Activated T-helper 1 cell treated with anti-CD3 and anti-CD28 coated beads, Interleukin-12 subunit alpha, Interleukin-12 subunit beta, Interleukin-2, Interleukin-4 antibody, amounts not matched to agents 30 ng/mL and 10 ng/mL and 1 ng/mL, durations not matched to agents 14 hours and 24 hours and 36 hours (primary cell): ENCODE measurements at places on chromosomes 12 and 14. TPM values are rescaled to one million over a fixed set of nuclear protein-coding genes. Genes with fewer than 3 reads are reported as not detected.

DNA sequence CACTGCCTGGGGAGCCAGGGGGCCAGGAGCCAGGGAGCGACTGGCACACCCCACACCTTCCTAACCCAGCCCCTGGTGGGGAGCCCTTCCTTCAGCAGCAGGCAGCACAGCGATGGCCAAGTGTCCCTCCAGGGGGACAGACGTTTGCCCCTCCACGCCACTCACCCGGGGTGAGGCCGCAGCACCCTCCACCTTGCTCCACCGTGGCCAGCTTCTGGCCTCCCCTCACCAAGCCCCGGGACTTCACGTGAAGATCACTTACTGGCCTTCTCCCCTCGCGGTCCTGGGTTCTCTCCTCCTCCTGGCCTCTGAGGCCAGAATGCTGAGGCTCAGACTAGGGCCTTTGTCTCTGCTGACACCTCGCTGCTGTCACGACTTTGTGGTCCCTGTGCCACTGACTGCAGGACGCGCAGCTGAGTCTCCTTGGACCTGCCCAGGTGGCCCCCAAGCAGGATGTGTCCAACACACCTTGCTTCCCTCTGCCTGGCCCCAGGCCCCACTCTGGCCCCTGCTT lies 3.5 kb upstream of the ASPG start:
- no peak overlapping the region for H3K27ac ChIP-seq
- no peak overlapping the region for H3K4me3 ChIP-seq
- no peaks in the 10 kb centered on the region for H3K27me3 ChIP-seq
- H3K4me1 ChIP-seq = no peaks in the 10 kb centered on the region

DNA sequence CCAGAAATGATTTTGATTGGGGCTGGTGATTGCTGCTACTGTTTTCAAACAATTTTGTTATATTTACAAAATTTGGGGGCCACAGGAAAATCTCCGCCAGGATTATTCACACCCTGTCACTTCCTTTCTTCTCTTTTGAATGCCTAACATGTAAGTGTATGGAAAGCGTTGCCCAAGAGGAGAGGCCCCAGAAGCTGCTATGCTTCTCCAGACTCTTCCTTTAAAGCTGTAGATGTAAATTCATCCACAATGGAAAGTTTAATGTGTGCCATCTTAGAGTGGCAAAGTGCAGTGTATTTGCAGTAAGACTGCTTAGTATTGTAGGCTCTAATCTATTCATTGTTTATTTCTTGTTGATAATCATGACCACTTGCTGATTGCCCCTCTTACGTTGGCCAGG lies 136.7 kb upstream of the LRIG3 start:
- H3K4me1 ChIP-seq = peaks cover 5% of the 10 kb centered on the region
- H3K27ac ChIP-seq = no peak overlapping the region
- H3K27me3 ChIP-seq = peaks cover 3% of the 10 kb centered on the region
- H3K4me3 ChIP-seq = no peak overlapping the region

The LRP1-AS gene
- total RNA-seq = not detected in 2 replicates

The PLA2G1B gene
- total RNA-seq = not detected in 2 replicates

DNA sequence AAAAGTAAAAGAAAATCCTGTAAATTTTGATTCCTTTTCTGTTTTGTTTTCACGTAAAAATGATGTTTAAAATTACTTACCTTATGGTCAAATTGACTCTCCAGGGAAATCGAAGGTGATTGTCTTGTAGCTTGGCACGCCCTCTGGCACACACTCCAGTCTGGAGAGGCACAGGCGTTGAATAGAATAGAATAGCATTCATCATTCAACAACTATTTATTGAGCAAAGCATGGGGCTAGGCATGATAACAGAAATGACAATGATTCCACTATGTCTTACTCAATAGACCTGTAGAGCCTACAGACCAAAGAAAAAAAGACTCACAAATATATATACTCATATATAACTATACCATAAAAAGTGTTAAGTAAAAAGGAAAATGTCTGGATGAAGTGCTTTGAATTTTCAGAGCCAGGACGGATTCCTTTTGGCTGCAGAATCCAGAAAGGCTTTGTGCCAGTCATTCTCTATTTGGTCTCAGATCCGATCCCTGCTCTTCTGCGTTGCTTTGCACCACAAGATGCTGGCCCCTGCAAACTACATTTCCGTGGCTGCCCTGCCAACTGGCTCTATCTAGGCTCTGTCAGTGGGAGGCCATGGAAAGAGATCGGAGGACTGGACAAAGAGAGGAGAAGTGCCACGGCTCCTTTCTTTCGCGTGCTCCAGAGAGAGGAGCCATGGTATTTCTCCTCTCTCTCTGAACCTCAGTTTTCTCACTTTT lies 231.8 kb downstream of the CRADD start:
- H3K27me3 ChIP-seq = peaks cover 7% of the 10 kb centered on the region
- H3K4me3 ChIP-seq = no peak overlapping the region
- DNase-seq = no peak
- peaks cover 13% of the 10 kb centered on the region for H3K4me1 ChIP-seq

The KRT77 gene
- total RNA-seq = not detected in 2 replicates

DNA sequence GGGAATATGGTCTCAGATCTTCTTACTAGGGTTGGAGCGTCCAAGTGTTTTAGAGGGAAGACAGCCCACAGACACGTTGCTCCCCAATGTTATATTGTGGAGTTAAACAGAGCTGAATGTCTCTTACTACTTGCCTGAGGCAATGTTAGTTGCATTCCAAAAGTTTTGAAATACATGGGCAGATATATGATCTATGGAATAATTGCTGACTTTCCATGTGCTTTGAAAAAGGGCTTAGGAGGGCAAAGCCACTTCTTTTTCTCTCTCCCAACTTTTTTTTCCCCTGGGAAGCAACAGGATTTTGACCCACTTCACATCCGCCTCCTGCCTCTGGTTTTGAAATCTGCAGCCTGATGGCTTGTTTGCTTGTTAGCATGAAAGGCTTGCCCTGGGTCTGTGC lies 33.7 kb upstream of the PAX9 start:
- H3K36me3 ChIP-seq = no peaks in the 10 kb centered on the region
- no peaks in the 10 kb centered on the region for H3K27me3 ChIP-seq
- no peak for DNase-seq
- no peak overlapping the region for H3K27ac ChIP-seq

DNA sequence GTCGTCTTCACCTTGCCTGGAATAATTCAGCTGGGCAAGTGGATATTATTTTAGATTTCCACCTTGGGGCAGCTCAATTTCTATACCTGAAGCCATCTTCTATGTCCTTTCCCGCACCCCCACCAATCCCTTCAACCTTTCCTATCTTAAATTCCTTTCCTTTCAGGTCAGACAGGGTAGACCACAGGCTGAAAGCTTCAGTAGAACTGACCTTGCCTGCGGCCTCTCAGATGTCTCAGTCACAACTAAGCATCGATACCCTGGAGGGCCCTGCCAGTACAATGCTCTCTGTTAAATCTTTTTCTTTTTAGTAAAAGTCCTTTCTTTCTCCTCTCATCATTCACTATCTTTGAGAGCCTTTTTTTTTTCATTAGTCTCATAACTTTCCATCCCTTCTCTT lies 38.9 kb downstream of the SLC2A14 start:
- H3K4me3 ChIP-seq = no peak overlapping the region
- no peak for DNase-seq
- H3K4me1 ChIP-seq = no peaks in the 10 kb centered on the region
- no peak overlapping the region for H3K27ac ChIP-seq

The KLHDC1 gene
- 0.93 and 1.9 TPM in 2 replicates for total RNA-seq

The PYM1 gene
- 38.8 and 40.5 TPM in 2 replicates for total RNA-seq

- peaks cover 33% of the 10 kb centered on the region for H3K36me3 ChIP-seq
- peaks cover 22% of the 10 kb centered on the region for H3K4me1 ChIP-seq
- DNase-seq = no peak
- peaks cover 51% of the 10 kb centered on the region for H3K27me3 ChIP-seq
Observed at GRCh38 chr12:52260361-52261207, 13.9 kb upstream of the KRT86 start.

DNA sequence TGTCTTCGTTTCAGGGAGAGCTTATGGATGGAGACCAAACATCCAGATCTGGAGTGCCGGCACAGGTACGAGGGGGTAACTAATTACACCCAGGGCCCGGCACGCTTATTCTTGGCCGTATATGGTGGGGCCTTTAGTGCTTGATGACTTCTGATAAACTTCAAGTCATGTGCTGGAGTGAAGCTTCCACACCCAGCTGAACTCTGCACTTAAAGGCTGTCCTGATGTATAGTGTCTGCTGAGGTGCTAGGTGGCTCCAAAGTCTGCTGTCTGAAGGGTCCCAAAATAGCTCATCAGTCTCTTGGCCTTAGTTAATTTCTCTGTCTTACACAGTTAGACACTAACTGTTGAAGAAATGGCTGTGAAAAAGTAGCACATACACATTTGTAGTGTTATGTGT lies 17.9 kb downstream of the RNF34 start:
- DNase-seq = no peak
- no peak overlapping the region for H3K4me3 ChIP-seq
- H3K27me3 ChIP-seq = no peaks in the 10 kb centered on the region
- H3K4me1 ChIP-seq = peaks cover 9% of the 10 kb centered on the region
- H3K27ac ChIP-seq = no peak overlapping the region

The DENND5B gene
- 0.12 and 0.93 TPM in 2 replicates for total RNA-seq

- no peaks in the 10 kb centered on the region for H3K4me1 ChIP-seq
- H3K27me3 ChIP-seq = peaks cover 32% of the 10 kb centered on the region
Observed at GRCh38 chr14:24403294-24403998, 4.6 kb downstream of the NYNRIN start.

DNA sequence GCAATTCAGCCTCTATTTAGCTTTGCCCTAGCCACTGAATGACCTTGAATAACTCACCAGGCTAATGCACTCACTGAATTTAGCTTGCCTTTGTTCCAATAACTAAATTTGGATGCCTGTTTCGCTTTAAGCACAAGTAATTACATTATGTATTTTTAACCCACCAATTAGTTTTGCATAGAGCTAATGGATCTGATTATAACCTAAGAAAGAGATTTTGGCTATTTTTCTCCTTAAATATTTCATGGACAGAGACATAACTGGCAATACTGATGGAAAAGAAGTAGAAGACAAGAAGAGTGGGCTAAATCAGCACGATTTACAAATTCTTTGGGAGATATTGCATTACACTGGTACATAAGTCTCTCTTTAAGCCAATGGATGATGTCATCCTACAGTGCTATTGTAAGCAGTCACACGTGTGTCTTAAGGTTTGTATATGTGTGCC lies 85.7 kb downstream of the AKAP6 start:
- DNase-seq = no peak
- H3K4me3 ChIP-seq = no peak overlapping the region
- no peaks in the 10 kb centered on the region for H3K36me3 ChIP-seq

The GZMH gene
- total RNA-seq = 35.7 and 35.9 TPM in 2 replicates
